ENCODE measurements at places on chromosomes 13 and 19.

DNA sequence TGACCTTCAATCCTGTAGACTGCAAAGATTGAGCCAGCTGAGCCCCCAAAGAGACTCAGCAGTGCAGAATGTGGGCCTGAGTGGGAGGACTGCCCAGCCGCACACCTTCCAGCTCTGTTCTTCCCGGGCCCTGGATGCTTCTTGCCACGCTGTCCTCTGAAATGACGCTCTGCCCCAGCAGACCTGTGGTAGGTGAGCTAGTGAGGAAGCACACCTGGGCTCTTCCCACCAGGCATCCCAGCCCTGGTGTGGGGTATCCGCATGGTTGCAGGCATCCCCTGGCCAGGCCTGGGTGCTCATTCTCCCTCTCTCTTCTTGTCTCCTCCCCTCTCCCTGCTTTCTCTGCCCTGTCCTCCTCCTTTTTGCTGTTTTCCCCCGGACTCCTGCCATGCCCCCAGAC lies 9.8 kb upstream of the MZF1 start:
- no peak for DNase-seq

DNA sequence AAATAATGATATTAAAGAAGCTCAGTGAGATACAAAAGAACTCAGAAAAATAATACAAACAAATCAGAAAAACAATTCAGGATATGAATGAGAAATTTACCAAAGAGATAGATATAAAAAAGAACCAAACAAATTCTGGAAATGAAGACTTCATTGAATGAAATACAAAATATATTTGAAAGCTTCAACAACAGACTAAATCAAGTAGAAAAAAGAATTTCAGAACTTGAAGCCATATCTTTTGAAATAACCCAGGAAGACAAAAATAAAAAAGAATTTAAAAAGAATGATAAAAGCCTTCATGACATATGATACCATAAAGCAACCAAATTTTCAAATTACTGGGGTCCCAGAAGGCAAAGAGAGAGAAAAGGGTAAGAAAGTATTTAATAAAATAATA lies 9.6 kb downstream of the LEUTX start:
- DNase-seq, result no peak

- no peak for DNase-seq
Observed at GRCh38 chr19:56778351-56778750, 62.2 kb downstream of the PEG3 start.

- no peak for DNase-seq
Observed at GRCh38 chr19:53333066-53333462, 485 bp upstream of the ZNF845 start.

DNA sequence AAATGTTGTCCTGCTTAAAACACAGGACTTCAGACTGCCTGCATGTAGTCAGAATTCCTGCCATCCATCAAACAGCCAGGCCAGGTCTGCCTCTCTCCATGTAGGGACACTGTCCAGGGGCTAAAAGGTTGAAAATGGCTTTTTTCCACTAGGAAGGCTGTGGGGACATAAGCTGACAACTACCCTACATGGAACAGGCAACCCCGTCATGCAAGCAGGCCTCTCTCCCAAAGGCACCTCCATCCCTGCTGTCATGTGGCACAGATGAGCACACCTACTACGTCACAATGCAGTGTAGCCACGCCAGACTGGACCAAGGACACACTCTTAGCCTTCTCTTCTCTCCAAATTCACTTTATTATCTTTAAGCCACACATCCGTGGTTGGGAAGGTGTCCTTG lies 40.8 kb downstream of the LATS2 start:
- DNase-seq, result no peak

DNA sequence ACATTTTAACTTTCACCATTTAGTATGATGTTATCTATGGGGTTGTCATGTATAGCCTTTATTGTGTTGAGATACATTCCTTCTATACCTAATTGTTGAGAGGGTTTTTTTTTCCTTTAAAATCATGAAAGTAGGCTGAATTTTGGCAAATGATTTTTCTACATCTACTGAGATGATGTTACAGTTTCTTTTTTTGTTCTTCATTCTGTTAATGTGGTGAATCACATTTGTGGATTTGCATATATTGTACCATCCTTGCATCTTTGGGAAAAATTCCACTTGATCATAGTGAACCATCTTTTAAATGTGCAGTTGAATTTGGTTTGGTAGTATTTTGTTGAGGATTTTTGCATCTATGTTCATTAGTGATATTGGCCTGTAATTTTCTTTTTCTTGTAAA lies 29.2 kb downstream of the CCNA1 start:
- no peak for DNase-seq

DNA sequence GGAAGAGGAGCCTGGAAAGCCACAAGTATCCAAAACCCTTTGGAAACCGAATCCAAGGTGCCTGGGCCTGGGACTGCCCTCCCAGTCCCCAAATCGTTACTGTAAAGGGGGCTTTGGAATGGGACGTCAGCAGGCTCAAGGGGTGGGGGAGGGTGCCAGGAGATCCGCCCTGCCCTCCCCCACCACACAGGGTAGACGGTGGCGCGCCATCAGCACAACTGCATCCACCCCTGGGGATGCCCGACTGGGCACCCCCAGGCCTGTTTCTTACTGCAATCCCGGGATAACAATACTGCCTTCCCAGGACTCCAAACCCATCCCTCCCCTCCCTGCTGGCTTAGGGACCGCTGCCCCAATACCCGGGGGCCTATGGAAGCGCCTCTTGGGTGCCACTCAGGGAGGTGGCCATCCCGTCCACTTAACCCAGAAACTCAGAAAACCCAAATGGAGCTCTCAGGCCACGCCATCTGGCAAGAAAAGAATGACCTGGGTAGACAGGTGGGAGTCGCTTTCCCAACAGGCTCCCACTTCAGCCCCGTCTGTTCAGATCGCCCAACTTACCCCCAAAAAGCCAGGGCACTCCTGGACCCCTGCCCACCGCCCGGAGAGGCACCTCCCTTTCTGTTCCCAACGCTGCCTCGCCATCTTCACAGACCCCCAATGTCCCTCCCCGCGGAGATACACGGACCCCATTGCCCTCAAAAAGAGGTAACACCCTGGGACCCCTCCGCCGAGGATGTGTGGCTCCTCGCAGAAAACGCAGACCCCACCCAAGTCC lies 2.4 kb downstream of the KLF16 start:
- DNase-seq, result no peak

DNA sequence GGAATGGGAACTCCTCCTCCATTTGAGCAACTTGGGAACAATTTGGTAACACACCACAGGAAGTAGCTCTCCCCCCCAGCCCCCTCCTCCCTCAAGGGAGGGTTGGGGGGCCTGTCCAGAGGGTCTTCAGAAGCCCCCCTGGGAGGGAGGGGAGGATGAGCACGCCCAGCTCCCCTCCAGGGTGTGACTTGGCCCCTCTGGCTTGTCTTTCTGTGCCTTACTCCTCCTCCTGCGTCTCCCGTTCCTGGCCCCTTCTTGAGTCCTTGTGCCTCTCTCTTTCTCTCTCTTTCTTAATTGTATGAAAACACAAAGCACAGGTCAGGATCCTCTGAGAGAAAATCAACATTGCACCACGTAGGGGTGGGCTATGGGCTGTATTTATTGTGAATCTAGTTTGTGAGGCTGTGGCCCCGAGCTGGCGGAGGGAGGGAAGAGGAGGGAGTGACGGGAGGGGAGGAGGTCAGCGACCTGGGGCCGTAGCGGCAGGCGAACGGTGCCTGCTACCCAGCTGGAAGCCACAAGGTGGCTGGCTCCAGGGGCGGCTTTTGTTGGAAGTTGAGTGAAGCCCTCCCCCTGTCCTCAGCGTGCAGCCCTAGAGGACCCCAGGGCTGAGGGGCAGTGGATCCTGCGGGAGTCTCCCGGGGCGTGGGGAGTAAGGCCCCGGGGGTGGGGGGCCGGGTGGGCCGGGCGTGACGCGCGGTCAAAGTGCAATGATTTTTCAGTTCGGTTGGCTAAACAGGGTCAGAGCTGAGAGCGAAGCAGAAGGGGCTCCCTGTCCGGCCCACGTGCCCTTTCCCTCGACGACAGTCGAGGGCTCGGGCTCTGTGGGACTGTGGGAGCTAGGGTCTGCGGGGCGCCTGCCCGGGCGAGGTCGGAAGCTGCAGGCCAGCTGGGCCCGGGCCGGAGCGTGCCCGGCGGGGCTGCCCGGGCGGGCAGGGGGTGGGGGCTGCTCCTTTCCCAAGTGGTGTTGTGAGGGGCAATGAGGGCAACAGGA lies 6.4 kb downstream of the LYL1 start:
- DNase-seq, result no peak

GRCh38 chr13:113013878-113014751 lies 45.1 kb downstream of the MCF2L start:
- no peak for DNase-seq

DNA sequence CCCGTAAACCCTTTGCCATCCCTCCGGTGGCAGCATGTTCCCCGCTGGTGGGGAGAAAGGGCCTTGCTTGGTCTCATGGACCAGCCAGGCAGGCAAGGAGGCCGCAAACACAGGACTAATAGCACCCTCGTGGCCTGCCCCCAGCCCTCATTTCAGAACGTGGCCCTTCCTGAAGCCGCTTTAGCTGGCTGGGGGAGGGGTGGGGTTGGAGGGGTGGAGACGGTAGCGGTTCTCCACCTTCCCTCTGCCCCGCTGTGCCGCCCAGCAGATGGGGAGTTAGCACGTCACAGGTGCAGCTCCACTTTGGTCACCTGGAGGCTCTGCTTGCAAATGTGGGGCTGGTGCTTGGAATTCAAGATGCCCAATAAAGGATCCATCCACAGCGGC lies 59.3 kb upstream of the URI1 start:
- no peak for DNase-seq

DNA sequence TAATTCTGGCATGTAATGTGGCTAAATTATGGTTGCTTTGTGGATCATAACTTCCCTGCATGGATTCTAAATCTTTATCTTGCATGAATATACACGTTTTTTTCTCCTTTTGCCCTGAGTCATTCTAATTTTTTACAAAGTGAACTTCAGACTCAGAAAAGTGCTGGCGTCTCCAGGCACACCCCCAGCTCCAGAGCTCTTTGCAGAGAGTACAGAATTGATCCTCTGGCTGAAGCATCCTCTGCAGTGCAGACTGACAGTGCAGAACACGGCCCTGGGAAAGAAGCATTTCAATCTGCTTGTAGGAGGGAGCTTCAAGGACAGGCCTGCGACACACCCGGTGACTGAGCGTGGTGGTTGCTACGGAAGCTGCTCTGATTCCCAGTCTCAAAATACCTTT lies 228.1 kb downstream of the FGF9 start:
- DNase-seq, result no peak

DNA sequence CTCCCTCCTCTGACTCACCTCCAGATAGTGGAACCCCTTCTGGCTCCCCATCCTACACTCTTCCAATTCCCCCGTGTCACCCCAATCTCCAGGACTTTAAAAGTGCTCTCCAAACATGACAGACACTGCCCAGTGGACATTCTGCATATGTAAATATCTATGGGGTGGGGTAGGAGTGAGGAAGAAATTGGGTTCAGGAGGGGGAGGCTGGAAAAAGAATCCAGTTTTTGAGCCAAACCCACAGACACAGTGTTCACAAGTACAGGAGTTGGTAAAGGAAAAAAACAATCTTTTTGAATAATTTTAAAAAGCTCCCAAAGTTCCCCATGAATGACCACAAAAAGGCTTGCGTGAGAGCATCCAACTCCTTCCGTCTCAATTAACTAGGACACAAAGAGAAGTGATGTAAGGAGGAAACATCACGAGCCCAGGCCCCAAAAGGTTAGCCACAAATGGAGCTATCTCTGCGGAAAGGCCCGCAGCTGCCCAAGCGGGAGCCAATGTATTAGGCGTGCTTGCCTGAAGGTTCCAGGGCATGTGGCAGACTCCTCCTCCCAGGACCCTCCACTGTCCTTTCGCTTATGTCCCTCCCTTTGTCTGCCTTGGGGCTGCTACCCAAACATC lies 18.0 kb downstream of the ZC3H4 start:
- DNase-seq, result no peak

- no peak for DNase-seq
Observed at GRCh38 chr13:78382491-78382890, 220.9 kb downstream of the POU4F1 start.

DNA sequence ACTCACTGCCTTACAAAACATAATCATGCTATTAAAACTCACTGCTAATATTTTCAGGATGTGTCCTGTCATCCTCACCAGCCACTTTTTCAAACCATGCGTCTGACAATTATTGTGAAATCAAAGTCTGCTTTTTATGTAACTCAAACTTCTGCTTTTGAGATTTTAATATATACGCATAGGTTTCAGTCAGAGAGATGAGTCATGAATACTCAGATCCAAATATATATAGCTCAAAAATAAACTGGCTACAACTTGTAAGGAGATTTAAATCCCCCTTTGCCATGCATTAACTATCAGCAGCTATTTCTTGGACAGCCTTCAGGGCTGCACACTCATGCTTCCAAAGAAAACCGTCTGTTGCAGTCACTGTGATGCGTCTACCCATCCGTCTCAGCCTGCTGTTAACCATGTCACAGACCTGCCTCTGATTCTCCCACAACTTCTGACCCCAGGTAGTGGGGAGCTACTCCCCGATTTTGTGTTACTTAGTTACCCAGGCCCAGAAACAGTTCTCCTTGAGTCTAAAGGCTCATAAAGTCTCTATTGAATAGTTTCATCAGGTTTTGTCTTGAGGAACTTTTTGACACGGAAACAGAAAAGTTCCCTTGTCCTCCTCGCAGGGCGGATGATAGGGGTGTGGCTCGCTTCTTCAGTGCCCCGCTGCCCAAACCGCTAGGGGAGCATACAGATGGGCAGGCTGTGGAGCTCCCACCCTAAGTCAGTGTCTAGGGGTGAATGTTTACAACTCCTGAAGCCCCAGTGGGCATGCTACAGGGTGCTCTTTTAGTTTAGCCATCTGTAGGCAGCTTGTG lies 33.8 kb upstream of the SGCG start:
- no peak for DNase-seq

GRCh38 chr13:104871456-104871855 lies 1664.0 kb downstream of the EFNB2 start:
- DNase-seq, result no peak

- DNase-seq, result no peak
Observed at GRCh38 chr13:32642316-32642715, 56.1 kb downstream of the PDS5B start.

GRCh38 chr13:80040981-80041317 lies 300.0 kb downstream of the SPRY2 start:
- no peak for DNase-seq

DNA sequence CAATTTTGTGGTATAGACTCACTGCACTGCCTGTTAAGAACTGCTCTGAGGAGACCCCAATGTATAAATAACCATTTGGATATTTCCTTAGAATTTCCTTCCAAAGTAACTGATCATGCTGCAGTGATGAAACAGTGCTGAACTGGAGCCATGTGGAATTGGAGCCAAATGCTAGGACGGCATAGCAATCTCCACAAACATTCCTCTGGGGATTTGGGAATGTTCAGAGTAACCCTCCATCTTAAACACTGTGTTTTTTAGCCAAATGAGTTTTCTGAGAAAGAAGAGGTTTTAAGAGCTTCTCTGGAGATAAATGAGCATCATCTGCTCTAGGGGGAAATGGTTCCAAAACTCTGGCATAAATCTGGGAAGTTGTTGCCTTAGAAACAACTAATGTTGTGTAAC lies 98.2 kb downstream of the OLFM4 start:
- no peak for DNase-seq

GRCh38 chr19:31330237-31330636 lies 19.0 kb downstream of the TSHZ3 start:
- no peak for DNase-seq

- no peak for DNase-seq
Observed at GRCh38 chr19:39430675-39431593, 4.8 kb downstream of the RPS16 start.

GRCh38 chr13:28067491-28067890 lies 32.9 kb downstream of the FLT3 start:
- no peak for DNase-seq

Data from activated CD8-positive, alpha-beta memory T cell treated with anti-CD3 and anti-CD28 coated beads for 1 hour (primary cell).